ENCODE measurements at places on chromosomes 1 and 21.

DNA sequence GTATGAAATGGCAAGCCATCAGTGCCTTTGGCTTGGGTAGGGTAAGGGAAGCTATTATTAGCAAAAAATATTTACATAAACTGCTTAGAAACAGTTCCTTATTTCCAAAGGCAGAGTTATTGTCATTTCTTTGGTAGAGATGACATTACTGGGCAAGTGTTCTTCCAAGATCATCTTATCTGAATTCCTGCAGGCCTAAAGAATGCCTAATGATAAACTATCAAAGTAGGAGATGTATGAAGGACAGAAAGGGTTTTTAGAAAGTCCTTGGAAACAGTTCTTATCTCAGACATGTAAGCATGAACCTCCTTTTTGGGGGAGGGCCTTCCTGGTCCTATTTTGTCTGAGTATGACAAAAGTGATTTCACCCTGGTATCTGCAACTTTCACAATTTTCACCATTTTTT is 5.1 kb upstream of the FRRS1 start:
- DNase-seq: no peak

- DNase-seq: peak; percentile 21
These were observed 7.5 kb downstream of the PTPRU start for GRCh38 chr1:29243871-29244200.

- DNase-seq: no peak
These were observed 119.0 kb upstream of the DPT start for GRCh38 chr1:168848051-168848450.

DNA sequence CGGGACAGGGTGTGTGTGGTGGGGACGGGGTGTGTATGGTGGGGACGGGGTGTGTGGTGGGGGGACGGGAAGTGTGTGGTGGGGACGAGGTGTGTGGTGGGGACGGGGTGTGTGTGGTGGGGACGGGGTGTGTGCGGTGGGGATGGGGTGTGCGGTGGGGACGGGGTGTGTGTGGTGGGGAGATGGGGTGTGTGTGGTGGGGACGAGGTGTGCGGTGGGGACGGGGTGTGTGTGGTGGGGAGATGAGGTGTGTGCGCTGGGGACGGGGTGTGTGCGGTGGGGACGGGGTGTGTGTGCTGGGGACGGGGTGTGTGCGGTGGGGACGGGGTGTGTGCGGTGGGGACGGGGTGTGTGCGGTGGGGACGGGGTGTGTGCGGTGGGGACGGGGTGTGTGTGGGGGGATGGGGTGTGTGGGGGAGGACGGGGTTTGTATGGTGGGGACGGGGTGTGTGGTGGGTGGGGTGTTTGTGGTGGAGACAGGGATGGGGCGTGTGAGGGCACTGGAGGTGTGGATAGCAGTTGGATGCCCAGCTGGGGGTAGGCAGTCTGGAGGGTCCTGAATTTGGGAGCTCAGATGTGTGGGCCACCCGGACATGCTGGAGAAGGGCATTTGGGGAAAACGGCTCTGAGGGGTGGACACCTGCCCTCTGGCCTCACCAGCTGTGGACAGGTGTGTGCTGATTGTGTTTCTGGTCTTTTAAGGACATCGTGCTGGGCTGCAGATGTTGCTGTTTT is 16.9 kb downstream of the IBA57 start:
- DNase-seq: no peak

- no peak for DNase-seq
These were observed 105.3 kb upstream of the BEND5 start for GRCh38 chr1:48882020-48882419.

GRCh38 chr1:92795166-92795565 is 10.3 kb upstream of the EVI5 start:
- DNase-seq: peak; percentile 87

- DNase-seq: peak; percentile 71
These were observed 62.6 kb upstream of the MACF1 start for GRCh38 chr1:39141925-39142324.

- no peak for DNase-seq
These were observed 45.5 kb upstream of the CCDC27 start for GRCh38 chr1:3706651-3707297.

GRCh38 chr1:40451238-40451585 is 936 bp downstream of the ZFP69B start:
- no peak for DNase-seq
